H54 (cell line): ENCODE measurements at places on chromosomes 1 and 21.

DNA sequence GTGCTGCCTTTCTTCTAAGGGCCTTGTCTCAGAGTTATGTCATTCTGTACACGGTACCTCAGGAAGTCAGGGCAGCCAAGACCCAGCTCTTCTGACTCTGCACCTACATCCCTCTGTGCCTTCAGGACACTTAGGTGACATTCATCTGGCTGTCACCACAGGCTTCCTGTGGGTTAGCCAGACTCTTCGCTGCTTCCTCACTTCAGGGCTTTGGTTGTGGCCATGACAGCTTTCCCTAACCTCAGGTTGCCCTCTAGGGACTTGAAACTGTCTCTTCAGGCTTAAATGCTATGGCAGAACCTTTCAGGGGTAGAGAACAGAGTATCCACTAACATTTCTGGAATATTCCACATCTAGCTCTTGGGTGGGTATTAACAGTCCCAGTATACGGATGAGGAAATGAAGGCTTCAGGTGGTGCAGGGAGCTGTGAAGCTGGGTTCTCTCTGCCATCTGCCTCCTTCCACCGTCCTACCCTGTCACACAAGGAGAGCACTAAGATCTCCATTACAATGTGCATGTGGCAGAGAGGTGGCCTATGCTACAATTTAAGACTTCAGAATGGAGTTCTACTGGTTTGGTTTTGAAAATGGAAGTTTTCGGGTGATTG, 9.9 kb downstream of the TSSK3 start:
- no peak for DNase-seq

DNA sequence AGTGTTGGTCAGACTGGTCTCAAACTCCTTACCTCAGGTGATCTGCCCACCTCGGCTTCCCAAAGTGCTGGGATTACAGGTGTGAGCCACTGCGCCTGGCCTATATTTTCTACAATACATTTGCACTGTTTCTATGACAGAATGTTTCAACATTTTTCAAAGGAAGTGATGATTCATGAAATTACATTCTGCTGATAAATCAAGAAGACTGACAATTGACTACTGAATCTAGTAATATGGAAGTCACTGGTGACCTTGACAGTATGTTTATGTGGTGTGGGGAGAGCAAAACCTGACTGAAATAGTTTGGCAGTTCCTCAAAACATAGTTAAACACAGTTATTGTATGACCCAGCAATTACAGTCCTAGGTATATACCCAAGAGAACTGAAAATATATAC, 18.1 kb downstream of the LRIF1 start:
- no peak for DNase-seq

- DNase-seq = no peak
Observed at GRCh38 chr1:43221797-43222196, 48.0 kb upstream of the TMEM125 start.

GRCh38 chr1:25472471-25472870, 41.8 kb downstream of the MACO1 start:
- no peak for DNase-seq

DNA sequence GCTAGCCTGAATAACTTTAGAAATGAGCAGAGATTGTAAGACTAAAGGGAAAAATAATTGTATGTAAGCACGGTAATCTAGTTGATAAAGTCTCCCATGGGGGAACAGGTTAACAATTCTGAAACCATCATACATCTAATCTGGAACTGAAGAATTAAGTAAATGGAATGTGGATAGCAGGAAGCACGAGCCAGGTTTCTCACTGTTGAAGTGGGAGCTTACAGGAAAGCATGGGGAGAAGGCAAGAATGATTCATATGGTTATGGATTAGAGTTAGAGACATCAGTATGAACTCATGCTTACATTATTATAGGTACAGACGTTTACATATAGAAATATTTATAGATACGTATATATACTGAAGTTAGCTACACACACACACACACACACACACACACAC, 83.0 kb downstream of the LEPR start:
- no peak for DNase-seq

GRCh38 chr1:219489636-219490035, 123.3 kb downstream of the ZC3H11B start:
- no peak for DNase-seq

GRCh38 chr1:50644447-50645105, 221.3 kb upstream of the DMRTA2 start:
- no peak for DNase-seq

DNA sequence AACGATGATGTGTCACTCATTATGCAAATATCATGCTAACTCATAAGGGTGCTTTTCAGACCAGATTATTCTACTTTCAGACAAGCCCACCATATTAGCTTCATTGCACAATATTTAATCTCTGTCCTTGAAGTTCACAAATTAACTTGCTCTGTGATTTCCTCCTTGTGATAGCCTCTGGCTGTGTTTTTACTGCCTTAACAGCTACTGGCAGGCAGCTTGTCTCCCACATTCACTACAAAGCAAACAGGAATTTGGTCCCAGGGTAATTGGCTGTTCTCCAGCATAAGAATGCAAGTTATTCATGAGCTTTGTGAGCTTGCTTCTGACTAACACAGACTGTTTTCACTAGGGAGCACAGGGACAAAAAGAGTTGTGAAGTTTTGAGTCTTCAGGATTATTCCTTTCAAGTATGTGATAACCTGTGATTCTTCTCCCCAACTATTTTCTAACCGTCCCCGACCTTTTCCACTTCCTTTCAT, 87.9 kb upstream of the HMCN1 start:
- peak; percentile 54 for DNase-seq

DNA sequence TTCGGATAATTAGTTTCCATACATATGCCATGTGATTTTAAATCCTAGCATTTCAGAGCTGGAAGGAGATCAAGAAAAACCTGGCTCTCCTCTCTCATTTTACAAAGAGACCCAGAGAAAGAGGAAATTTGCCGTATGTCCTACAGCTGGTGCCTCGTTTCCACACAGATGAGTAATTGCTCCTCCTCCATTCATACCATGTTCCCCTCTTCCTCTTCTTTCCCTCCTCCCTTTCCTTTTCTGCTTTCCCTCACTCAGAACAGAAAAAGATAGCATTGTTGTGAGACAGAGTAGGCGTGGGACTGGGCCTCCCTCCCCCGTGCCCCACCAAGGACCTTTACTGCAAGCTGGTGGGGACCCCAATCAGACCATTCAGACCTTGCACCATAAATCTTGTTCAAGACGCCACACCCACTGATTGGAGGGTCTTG, 13.7 kb upstream of the SLC44A3 start:
- DNase-seq = no peak

GRCh38 chr1:185108321-185108720, 48.4 kb downstream of the TRMT1L start:
- no peak for DNase-seq

DNA sequence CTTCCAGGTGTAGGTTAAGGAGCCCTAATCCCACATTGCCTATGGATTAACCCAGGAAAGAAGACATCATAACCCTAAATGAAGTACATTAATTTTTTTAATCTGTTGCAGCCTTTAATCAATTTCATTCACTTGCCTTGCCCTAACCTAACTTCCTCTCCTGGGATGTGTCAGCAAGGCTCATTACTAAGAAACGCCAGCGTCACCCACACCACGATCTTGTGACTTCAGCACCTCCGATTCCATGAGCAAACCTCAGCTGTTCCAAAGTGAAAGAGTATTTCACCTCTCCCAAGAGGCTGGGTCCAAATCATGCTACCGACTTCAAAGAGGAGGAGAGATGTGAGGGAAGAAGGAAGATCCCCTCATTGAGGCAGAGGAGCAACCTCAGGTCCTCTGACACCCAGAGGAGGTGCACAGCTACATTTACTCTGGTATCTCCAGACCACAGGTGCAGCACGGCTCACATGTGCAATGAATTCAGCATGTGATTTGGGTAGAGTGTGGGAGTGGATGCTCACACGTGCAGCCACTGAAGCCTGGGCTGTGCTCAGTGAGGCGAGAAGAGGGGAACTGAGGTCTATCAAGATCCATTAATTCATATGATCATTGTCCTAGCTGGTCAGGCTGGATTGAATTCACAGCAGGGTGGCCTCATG, 134.1 kb downstream of the SLC30A10 start:
- no peak for DNase-seq
